ENCODE measurements at places on chromosomes 5 and 9.

DNA sequence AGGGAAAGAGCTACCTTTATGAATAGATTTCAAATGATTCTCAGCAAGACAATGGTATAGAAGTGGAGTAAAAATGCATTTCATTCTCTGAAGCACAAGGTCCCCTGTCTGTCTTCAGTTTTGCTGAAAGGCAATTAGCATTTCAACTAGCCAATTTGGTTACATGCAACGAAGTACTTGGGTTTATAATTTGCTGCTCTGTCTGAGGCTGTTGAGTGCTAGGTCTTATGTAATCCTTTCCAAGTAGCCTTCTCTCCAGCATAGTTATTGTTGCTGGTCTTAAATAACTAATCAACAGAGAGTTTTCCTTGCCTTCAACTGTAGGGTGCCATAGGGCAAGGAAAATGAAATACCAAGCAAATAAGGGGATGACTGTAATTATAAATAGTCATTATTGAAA is 4.5 kb downstream of the ADGRV1 start:
- no peak for DNase-seq

- no peak for DNase-seq
Measured at GRCh38 chr5:76325876-76326491, 77.1 kb upstream of the IQGAP2 start.

GRCh38 chr9:120395376-120395775 is 184.6 kb downstream of the CDK5RAP2 start:
- no peak for DNase-seq

- DNase-seq: no peak
Measured at GRCh38 chr5:148844433-148845280, 18.2 kb downstream of the ADRB2 start.

DNA sequence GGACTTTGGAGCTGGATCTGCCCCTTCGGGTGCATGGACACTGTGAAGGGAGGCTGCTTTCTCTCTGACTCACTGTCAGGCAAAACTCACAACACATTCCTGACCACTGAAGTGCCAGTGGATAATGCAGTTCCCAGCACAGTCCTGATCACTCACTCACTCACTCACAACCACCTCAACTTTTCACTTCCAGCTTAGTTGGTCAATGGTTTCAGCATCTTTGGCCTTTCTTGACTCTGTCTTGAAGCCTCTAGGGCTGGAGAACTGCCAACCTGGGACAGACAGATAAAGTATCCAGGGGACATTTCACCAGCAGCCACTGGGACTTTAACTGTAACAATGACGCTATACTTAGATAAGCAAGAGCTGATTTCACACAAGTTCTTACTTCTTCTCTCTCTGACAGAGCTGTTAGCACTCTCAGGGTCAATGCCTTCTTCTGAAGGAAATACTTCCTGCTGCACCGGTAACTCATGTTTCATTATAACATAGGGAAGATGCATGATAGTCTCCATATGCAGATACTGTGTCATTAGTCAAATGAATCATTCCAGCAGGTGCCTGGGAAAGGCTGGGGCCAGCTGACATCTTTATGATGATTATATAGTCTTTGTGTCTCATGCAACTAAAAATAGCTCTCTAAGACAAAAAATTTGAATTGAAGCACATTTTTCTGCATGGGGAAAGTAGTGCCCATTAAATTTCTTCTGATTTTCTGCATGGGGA is 499.0 kb downstream of the SEMA5A start:
- no peak for DNase-seq

- peak; percentile 44 for DNase-seq
Measured at GRCh38 chr5:169831331-169831730, 149.0 kb downstream of the INSYN2B start.

GRCh38 chr5:142816531-142817430 is 46.6 kb downstream of the ARHGAP26 start:
- DNase-seq: no peak

DNA sequence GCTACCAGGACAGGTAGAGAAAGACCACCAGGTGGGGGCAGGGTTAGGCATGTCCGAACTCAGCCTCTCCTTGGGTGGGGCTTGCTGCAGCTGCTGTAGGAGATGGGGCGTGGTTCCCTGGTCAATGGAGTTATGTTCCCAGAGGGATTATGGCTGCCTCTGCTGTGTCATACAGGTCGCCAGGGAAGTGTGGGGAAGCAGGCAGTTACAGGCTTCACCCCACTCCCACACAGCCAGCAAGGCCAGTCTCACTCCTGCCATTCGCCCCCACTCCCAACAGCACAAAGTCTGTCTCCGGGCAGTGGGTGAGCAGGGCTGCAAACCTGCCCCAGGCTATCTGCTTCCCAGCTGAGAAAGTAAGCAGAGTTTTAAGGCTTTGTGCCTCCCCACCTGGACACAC is 20.0 kb upstream of the CEP72 start:
- DNase-seq: no peak

GRCh38 chr5:73322437-73323076 is 126.0 kb downstream of the FOXD1 start:
- no peak for DNase-seq

GRCh38 chr5:93421468-93421867 is 159.6 kb downstream of the NR2F1-AS1 start:
- no peak for DNase-seq

DNA sequence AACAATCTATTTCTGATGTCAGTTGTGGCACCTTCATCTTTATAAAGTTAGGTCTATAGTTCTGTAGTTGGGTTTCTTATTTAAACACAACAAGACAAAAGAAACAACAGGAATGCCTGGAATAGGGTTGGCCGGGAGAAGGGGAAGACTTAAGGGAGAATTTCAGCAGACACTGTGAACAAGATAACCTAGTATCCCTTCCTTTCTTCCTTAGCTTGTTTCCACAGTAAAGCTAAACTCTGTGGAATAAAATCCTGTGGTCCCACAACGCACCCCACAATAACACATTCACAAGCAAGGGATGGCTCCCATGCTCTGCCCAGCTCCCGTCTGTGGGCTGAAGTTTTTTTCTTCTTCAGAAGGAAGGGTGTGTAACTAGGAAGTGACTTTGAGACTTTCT is 124.9 kb upstream of the SMARCA2 start:
- DNase-seq: no peak

DNA sequence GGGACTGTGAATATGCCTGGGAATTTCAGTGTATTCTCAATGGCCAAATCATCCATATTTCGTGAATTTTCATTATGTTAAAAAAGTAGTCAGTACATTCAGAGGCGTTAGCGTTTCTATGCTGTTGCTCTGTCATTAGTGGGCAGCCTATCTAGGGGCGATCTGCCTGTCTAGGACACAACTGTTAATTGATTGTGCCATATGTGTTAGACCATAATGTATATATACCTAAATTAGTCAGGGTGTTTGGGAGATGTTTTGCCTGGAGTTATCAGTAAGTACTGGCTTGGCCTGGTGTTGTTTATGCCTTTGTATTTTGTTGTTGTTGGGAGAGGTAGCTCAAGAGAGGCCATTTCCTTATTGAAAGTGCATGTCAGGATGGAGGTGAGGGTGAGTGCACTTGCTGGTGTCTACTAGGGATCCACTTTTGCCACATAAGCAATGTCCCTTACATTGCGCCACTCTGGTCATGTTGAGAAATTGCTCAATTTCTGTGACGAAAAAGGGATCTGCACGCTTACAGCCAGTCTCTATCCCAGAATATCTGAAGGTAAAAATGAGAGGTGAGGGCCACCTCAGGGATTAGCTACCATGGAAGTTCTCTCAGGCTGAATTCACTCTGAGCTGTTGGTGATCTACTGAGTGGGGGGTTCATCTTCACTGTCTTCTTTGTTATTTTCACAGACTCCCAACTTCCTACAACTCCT is 123.3 kb downstream of the ST8SIA4 start:
- no peak for DNase-seq

DNA sequence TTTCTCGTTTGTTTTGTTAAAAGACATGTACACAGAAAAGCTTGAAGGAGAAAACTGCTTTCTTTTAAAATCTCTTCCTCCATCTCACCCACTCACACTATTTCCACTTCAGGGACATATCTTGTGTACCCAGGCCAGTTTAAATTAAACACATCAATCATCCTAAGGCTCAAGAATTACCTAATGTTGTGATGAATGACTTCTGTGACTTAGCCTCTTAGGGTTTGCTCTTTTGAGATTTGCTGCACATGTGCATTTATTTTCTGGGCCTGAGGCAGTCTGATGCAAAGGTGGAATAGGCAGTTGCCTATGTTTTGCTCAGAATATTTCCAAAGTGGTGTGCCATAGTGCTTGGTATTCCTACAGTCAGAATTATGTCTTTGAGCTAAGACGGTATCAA is 439.9 kb upstream of the CHD1 start:
- no peak for DNase-seq

DNA sequence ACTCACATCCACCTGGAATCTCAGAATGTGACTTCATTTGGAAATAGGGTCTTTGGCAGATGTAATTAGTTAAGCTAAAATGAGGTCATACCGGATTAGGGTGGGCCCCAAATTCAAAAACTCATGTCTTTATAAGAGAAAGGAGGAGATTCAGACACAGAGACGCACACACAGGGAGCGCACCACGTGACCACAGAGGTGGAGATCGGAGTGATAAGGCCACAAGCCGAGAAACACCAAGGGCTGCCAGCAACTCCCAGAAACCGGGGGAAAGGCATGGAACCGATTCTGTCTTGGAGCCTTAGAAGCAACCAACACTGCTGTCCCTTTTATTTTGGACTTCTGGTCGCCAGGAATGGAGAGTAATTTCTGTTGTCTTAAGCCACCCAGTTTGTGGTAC is 31.8 kb upstream of the LMX1B start:
- no peak for DNase-seq

DNA sequence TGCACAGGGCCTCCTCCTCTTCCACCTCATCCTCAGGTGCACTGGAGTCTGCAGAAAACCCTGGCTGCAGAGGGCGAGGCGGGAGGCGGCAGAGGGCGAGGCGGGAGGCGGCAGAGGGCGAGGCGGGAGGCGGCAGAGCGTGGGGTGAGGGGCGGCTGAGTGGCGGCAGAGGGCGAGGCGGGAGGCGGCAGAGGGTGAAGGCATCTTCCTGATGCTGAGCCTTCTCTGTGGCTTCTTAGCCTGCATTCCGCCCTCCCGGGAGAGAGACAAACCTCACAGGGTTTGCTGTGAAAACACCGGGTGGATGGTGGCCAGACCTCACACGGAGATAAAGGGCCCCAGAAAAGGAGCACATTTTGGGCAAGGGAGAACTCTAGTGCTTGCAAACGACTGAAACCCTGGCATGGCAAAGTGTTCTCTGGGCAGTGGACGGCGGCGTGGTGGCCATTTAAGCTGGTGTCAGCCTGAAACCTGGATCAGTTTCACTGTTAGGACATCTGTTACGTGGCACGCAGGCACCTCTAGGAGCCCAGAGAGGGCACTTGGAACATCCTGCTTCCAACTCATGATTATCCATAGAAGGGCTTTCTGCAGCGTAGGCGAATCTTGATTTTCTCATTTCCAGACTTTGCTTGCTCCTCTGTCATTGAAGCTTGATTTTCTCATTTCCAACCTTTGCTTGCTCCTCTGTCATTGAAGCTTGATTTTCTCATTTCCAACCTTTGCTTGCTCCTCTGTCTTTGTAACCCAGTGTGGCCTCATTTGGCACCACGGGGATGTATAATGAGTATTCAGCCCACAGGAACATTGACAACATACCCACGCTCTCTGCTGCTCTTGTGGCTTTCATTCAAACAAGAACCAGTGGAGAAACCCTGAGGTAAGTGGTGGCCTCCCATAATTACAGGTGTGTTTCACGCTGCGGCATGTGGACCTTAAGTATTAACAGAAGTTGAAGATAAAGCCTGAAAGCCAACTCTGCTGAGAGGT is 16.3 kb upstream of the PLEKHG4B start:
- DNase-seq: no peak

DNA sequence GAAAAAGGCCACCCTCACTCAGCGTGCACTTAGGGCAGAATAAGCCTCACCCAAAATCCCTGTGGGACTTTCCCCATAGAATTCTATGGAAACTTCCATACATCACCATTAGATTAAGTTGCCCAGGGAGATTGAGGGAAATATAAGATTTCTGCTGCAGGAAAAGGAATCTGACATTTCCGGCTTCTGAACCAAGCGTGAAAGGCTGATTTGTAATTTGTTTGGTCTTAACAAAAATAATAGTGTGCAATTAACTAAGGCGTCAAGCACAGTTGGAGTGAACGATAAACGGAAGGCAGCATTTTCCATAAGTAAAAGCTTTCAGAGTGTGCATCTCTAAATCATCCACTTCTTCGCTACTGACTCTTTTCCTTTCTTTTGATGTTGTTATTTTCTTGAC is 14.0 kb downstream of the UBE2QL1 start:
- no peak for DNase-seq

- DNase-seq: no peak
Measured at GRCh38 chr5:159887050-159887449, 29.2 kb upstream of the ADRA1B start.

DNA sequence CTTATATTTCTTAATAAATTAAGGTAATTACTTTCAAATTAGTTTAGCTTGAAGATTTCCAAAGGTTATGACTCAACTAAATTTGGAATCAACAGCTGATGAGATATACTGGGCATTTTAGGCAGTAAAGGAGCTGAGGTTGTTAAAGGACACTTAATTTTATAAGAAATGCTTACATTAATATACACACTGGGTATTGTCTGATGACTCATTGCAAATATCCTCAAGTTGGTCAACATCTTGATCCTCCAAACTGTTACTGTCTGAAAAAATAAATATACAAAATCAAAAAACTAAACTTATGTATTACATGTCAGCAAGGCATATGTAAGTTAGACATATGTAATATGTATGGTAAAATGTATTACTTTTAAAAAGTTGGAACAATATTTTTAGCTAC is 3.4 kb downstream of the GFM2 start:
- no peak for DNase-seq

- DNase-seq: no peak
Measured at GRCh38 chr9:125089331-125089730, 54.0 kb downstream of the SCAI start.

GRCh38 chr9:89958086-89958485 is 353.3 kb downstream of the GADD45G start:
- no peak for DNase-seq

DNA sequence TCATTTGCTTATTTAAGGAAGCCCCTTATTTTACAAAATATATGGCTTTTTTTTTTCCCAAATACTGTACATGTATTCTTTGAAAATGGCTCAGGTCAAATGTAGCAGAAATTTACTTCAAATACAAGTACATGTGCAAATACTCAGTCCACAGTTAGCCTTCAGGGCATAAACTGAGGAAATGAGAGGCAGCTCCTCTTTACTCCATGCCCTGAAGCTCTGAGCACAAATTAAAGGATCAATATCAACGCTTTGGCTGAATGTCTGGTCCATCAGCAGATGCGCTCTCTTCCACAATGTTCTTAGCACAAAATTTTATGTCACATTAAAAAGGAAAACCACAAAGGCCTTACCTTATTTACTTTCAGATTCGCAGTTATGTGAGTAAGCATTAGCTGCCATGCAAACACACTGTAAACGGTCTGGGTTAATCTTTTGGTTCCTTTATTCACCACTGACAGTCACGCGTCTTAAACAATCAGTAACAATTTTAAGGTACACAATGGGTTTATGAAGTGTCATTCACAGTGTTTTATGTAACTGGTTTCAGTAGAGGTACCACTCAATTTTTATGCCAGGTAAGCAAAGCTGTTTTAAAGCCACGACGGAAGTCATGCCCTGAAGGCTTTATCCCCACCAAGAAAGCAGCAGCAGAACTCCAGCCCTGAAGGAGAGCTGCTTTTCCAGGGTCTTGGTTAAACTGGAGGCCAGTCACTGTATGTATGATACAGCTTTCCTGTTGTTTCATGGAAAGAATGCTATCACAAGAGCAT is 103.4 kb downstream of the OTULIN start:
- no peak for DNase-seq
